Activated T-helper 17 cell treated with anti-CD3 and anti-CD28 coated beads, Interleukin-2, amount 50 U/mL, for 72 hours (primary cell): ENCODE measurements at places on chromosomes 11 and 22.

DNA sequence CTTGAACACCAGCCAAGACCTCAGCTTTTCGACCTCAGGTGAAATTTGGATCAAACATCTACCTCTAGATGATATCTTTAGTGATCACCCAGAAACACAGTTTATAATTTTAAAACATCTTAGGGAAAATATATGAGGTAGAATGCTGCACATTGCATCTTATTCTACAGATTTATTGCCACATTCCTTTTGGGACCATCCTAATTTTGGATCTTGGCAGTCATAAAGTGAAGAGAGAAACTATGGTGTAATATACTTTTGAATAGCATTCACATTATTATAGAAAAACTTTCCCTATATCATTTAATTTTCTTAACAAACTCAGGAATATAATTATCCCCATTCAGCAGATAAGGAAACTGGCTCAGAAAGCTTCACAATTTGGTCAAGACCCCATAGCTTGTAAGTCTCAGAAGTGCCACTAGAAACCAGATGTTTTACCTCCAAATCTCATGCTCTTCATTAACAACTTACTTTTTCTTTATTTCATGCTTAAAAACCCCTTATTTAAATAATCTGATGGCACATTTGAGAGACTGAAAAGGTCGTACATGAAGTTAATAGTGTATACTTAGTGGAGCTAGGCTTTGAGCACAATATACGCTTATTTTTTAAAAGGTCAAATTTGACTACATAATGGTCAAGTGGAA, 199.2 kb upstream of the CTSC start:
- H3K4me3 ChIP-seq, result no peak overlapping the region
- no peaks in the 10 kb centered on the region for H3K36me3 ChIP-seq
- no peak overlapping the region for H3K27ac ChIP-seq
- H3K4me1 ChIP-seq, result peaks cover 5% of the 10 kb centered on the region
- no peak for ATAC-seq

DNA sequence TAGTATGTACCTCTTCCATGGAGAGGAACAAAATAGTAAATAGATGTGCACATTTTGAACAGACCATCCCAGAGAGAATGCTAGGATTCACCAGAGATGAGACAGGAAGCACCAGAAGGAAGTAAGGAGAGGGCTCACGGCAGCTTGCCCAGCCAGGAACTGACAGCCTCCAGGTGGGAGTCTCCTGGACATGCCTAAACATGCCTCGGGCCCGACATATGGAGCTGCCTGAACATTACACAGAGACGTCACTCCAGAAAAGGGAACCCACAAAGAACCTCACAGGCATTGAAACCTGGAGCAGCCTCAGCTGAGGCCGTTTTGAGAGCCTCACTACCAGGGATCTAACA, 67.4 kb downstream of the BRD1 start:
- H3K27me3 ChIP-seq, result no peaks in the 10 kb centered on the region
- no peaks in the 10 kb centered on the region for H3K36me3 ChIP-seq
- no peak for ATAC-seq
- no peaks in the 10 kb centered on the region for H3K4me1 ChIP-seq
- H3K27ac ChIP-seq, result no peak overlapping the region
- no peak overlapping the region for H3K4me3 ChIP-seq

- H3K36me3 ChIP-seq, result no peaks in the 10 kb centered on the region
- H3K27ac ChIP-seq, result peak overlapping the region; percentile 36
- peaks cover 20% of the 10 kb centered on the region for H3K27me3 ChIP-seq
- no peaks in the 10 kb centered on the region for H3K4me1 ChIP-seq
These were observed 6.2 kb downstream of the RAB3IL1 start for GRCh38 chr11:61911128-61911700.

- H3K36me3 ChIP-seq, result no peaks in the 10 kb centered on the region
- no peaks in the 10 kb centered on the region for H3K27me3 ChIP-seq
- H3K4me1 ChIP-seq, result no peaks in the 10 kb centered on the region
- no peak overlapping the region for H3K27ac ChIP-seq
- ATAC-seq, result no peak
These were observed 32.2 kb downstream of the PARVA start for GRCh38 chr11:12409621-12410005.

DNA sequence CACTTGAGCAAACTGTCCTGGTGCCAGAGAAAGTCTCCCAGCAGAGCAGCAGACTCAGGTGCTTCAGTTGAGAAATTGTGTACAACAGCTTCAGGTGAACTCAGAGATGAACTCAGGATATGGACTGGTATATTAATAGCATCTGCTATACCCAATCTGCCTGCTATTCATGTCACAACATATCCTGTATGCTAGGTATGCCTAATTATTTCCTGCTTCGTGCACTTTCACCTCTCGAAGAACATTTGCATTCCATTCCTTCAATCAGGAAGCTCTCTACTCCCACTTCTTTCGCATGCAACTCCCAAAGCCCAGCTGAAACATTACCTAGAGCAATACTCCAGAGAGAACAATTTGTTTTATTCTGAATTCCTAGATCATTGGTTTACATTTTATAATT, 207.7 kb downstream of the KCNA4 start:
- H3K27ac ChIP-seq, result no peak overlapping the region
- H3K4me1 ChIP-seq, result no peaks in the 10 kb centered on the region
- no peaks in the 10 kb centered on the region for H3K36me3 ChIP-seq
- no peaks in the 10 kb centered on the region for H3K27me3 ChIP-seq

GRCh38 chr11:127098684-127099083, 98.1 kb upstream of the KIRREL3 start:
- H3K27ac ChIP-seq, result no peak overlapping the region
- ATAC-seq, result no peak
- no peak overlapping the region for H3K4me3 ChIP-seq

- ATAC-seq, result no peak
- no peak overlapping the region for H3K4me3 ChIP-seq
- H3K4me1 ChIP-seq, result no peaks in the 10 kb centered on the region
These were observed 31.5 kb upstream of the GLYATL1 start for GRCh38 chr11:58907780-58908179.

- H3K4me1 ChIP-seq, result peaks cover 12% of the 10 kb centered on the region
- H3K36me3 ChIP-seq, result no peaks in the 10 kb centered on the region
- H3K27me3 ChIP-seq, result no peaks in the 10 kb centered on the region
- peak overlapping the region; percentile 87 for H3K27ac ChIP-seq
These were observed 22.2 kb upstream of the CBX7 start for GRCh38 chr22:39174498-39175352.

GRCh38 chr11:108914981-108915380, 250.1 kb downstream of the DDX10 start:
- H3K36me3 ChIP-seq, result peaks cover 33% of the 10 kb centered on the region
- H3K4me3 ChIP-seq, result no peak overlapping the region
- no peaks in the 10 kb centered on the region for H3K4me1 ChIP-seq

- H3K27ac ChIP-seq, result no peak overlapping the region
- ATAC-seq, result no peak
- no peaks in the 10 kb centered on the region for H3K36me3 ChIP-seq
These were observed 75.7 kb upstream of the MYO18B start for GRCh38 chr22:25666308-25666707.

DNA sequence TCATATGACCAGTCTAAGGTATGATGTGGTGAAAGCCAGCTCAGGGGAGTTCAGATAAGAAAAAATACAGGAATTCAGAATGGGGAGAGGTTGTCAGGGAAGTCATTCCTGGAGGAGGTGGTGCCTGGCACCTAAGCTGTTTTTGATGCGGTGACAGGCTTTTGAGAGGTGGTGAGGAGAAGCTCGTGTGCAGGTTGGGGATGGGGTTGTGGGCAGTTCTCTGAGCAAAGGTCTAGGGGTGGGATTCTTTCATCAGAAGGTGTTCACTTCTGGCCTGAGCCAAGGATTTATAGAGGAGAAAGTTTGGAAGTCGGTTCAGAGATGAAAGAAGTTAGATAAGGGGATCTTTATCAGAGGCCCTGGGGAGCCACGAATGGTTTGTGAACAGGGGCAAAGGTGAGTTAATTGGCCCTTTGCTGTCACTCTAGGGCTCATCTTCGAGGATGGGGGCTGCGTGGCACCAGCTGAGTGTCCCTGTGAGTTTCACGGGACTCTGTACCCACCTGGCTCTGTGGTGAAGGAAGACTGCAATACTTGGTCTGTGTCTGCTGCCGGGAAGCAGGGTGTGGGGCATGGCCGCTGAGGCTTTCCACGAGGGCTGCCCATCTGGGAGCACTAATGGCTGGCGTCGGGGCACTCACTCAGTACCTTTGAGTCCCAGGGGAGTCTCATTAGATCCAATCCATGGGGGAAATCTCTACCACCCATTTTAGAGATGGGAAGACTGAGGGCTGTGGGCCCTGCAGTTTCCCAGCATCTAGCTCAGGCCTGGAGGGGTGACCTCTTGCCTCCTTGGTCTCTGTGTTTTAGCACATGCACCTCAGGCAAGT, 13.4 kb downstream of the OTOG start:
- no peaks in the 10 kb centered on the region for H3K4me1 ChIP-seq
- H3K4me3 ChIP-seq, result no peak overlapping the region
- no peak for ATAC-seq
- H3K27ac ChIP-seq, result no peak overlapping the region
- no peaks in the 10 kb centered on the region for H3K36me3 ChIP-seq
- peaks cover 13% of the 10 kb centered on the region for H3K27me3 ChIP-seq

GRCh38 chr11:77172666-77172982, 44.6 kb downstream of the MYO7A start:
- H3K4me1 ChIP-seq, result no peaks in the 10 kb centered on the region
- ATAC-seq, result no peak
- H3K36me3 ChIP-seq, result no peaks in the 10 kb centered on the region
- no peak overlapping the region for H3K27ac ChIP-seq

DNA sequence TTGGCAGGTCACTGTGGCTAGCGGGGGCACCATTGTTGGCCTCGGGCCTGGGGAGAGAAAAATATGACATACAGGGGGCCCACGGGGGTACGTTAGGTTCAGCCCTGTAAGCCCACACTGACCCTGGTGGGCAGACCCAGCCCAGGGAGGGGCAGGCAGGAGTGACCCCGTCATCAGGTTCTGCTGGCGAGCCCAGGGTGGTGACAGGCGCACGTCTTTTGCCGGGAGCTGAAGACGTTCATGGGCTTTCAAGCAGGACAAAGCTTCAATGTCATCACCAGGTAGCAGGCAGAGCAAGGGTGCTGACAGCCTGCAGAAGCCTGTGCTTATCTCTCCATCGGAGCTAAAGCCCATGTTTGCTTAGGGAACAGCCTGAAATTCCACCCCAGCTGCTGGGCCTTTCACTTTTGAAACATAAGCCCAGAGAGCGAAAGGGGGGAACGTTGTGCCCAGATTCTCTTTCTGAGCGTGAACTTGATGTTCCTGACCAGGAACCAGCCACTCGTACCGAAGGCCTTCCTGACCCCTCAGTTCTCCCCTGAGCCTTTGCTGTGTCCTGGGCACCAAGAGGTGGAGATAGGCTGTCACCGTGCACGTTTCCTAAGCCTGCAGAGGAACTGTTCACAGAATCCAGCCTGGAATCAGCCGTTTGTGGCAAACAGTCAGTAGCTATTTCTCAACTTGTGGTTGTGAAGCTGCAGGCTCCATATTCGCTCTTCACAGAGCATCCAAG, 74.0 kb upstream of the ATXN10 start:
- no peak overlapping the region for H3K27ac ChIP-seq
- no peaks in the 10 kb centered on the region for H3K36me3 ChIP-seq
- no peak for ATAC-seq
- H3K27me3 ChIP-seq, result peaks cover 3% of the 10 kb centered on the region
- H3K4me1 ChIP-seq, result peaks cover 4% of the 10 kb centered on the region
- no peak overlapping the region for H3K4me3 ChIP-seq

- no peaks in the 10 kb centered on the region for H3K27me3 ChIP-seq
- H3K4me1 ChIP-seq, result no peaks in the 10 kb centered on the region
- ATAC-seq, result no peak
- no peak overlapping the region for H3K27ac ChIP-seq
These were observed 141.7 kb upstream of the CHORDC1 start for GRCh38 chr11:90364527-90364926.

- no peak overlapping the region for H3K27ac ChIP-seq
- no peaks in the 10 kb centered on the region for H3K36me3 ChIP-seq
- H3K4me1 ChIP-seq, result peaks cover 58% of the 10 kb centered on the region
- peak overlapping the region; percentile 74 for H3K4me3 ChIP-seq
- peak; percentile 58 for ATAC-seq
These were observed 3.0 kb downstream of the TSPAN18 start for GRCh38 chr11:44729713-44730112.
